ENCODE measurements at places on chromosomes 2 and 18.

- peak; percentile 22 for DNase-seq
Observed at GRCh38 chr18:74290794-74291471, 830 bp downstream of the CYB5A start.

DNA sequence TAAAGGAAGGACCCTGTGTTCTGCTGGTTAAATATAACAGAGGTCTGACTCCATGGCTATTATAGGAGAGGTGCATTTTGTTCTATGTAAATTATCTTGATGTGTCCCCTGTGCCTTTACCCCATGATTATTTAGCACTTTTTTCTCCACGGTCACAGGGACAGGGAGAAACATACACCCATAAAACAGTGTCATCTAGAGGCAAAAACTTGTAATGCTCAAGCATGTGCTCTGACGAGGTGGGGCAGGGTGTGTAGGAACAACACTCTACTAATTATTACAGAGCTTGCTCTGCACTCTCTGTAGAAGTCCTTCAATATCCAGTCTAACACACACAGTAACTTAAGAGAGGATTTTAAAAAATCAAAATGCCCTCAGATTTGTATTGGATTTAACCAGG lies 187.9 kb downstream of the NEDD4L start:
- no peak for DNase-seq

DNA sequence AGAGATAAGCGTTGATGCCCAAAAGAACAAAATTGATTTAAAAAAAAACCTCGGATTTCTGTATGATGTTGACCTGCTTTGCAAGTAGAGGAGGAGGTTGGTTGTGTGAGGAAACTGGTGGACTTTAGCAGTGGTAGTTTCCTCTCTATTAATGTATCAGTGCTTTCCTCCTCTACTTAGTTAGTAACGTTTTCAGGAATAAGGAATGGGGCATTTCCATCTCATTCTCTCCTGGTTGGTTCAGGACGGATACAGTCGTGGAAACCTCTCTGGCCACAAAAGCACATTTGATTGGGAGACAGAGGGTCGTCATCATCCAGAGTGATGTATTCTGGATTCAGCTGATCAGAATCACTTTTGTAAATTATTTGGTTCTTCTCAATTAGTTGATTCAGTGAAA lies 1.5 kb downstream of the FHOD3 start:
- no peak for DNase-seq

GRCh38 chr2:30978044-30978443 lies 160.2 kb downstream of the GALNT14 start:
- no peak for DNase-seq

DNA sequence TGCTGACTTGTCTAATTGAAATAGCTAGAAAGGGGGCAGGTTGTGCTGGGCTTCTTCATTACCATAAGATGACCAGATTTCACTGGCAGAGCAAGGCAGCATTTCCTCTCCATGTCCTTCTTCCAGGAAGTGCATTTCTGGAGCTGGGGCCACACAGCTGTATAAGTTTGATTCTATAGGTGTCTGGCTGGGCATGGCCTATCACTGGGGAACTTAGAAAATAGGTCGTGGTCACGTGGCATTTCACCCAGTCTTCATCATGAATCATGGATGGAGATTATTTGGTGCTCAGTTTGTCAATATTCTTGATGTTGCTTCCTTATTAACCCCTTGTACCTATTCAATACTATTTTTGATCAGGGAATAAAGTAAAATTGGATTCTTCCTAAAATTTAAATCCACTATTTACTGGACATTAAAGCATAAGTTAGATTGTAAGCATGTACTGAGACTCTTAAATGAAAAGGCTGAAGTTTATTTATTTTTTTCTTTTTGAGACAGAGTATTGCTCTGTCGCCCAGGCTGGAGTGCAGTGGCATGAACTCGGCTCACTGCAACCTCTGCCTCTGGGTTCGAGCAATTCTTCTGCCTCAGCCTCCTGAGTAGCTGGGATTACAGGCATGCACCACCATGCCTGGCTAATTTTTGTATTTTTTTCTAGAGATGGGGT lies 49.5 kb upstream of the TMEM87B start:
- no peak for DNase-seq

- peak; percentile 26 for DNase-seq
Observed at GRCh38 chr2:99088017-99088416, 53.5 kb upstream of the C2orf15 start.

GRCh38 chr18:43651057-43651456 lies 373.8 kb upstream of the SYT4 start:
- DNase-seq: no peak

GRCh38 chr2:72178551-72178950 lies 30.9 kb upstream of the CYP26B1 start:
- DNase-seq: no peak

DNA sequence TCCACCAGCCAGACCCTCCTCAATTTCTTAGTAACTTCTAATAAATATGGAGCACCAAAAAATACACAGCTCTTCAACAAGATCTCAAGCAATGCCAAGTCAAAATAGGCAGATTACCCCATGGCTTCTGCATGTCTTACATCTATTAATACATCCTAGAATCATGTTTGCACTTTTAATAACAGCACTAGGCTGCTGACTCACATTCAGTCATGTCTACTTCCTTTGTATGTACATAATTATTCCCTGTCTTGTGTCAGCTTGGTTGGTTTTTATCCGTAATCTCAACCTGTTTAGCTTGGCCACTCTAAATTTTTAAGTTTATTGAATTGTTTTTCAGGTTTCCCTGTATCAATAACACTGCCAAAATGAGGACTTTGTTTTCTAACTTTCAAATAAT lies 420.1 kb upstream of the ACVR2A start:
- no peak for DNase-seq

DNA sequence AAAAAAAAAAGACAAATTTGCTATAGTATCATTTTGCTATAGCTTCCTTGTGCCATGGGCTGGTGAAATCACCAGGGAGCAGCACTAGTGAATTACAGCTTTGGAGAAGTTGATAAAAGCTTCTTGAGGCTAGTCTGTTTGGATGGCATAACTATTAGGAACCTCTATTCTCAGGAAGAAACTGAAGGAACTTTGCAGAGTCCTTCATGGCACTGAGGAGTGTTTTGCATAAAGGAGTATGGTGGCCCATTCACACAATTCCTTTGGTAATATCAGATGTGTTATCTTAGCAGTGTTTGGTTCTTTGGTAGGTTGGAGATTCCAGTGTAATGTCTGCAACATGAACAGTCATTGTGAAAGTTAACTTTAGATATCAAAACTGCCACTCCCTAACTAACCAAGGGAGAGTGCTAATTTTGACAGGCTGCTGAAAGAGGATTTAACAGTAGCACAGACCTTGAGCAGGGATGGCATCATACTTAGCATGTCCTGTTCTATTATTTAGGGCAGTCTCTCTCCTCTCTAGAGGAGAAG lies 76.6 kb upstream of the ZFP36L2 start:
- DNase-seq: no peak

- DNase-seq: no peak
Observed at GRCh38 chr2:47645246-47645645, 137.7 kb upstream of the MSH6 start.

- no peak for DNase-seq
Observed at GRCh38 chr2:39781697-39782096, 2.6 kb upstream of the THUMPD2 start.

DNA sequence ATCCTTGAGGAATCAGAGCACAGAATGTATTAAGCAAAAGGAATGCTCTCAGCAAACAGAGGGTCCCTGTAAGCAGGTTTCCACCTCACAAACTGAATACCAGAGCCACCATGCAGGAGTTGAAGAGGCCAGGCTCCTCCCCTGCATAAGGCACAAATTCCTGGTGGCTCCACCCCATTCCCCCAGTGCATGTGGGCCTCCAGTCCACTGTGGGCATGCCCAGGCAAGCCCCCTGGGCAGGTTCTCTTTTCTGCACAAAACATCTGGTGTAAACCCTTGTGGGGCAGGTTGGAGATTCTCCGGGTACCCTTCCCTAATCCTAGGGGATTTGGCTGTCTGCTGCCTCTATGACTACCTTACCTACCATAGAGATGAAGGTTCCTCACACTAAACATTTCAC lies 166.5 kb downstream of the PTPRM start:
- DNase-seq: no peak

GRCh38 chr2:14944562-14945346 lies 312.2 kb downstream of the LRATD1 start:
- DNase-seq: no peak

GRCh38 chr2:212237350-212238095 lies 301.1 kb downstream of the ERBB4 start:
- no peak for DNase-seq

- no peak for DNase-seq
Observed at GRCh38 chr2:176566496-176566895, 297.3 kb downstream of the MTX2 start.

GRCh38 chr18:9038277-9038871 lies 64.1 kb upstream of the NDUFV2 start:
- DNase-seq: no peak

DNA sequence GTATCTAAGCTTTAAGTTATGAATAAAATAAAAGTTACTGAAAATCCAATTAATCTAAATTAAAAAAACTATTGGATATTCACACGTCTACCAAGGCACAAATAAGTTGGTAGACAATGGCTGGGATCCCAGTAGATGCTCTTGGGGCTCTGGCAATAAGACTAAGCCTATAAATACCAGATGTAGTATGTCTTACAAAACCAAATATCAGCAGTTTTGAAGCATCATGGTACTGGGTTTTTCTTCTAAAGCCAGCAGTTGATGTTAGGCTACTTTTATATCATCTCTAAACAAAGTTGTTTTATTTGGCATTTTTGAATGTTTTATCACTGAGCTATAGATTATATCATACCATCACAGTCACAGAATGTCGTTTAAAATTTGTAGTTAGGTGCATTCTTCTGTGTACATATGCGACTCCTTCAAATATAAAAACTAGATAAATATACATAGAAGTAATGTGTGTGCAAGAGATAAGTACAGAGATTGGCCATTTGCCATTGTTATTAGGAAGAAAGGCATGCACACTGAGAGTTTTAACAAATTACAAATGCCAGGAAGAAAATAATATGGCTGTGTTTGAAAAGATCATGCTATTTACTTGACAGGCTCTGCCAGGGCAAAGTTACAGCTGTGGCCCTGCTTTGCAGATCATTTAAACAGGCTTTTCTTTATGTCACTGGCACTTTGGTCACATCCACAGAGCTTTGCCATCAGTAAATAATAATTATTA lies 21.6 kb upstream of the TMEM17 start:
- DNase-seq: no peak

DNA sequence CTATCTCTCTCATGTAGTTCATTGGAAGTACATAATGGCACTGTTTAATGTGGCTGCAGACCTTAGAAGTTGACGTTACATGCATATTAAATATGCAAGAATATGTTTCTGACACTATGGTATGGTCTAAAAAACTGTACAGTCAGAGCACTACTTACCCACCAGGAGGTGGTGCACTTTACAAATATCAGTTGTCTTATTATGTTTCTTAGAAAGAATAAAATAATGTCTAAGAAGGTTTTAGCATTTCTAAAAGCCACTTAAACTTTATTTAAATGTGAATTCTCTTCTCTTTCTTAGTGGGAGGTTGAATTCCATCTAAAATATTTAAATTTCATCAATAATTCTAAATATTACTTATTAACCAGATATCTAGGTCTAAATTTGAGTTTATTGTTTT lies 4.3 kb downstream of the TMEFF2 start:
- no peak for DNase-seq

DNA sequence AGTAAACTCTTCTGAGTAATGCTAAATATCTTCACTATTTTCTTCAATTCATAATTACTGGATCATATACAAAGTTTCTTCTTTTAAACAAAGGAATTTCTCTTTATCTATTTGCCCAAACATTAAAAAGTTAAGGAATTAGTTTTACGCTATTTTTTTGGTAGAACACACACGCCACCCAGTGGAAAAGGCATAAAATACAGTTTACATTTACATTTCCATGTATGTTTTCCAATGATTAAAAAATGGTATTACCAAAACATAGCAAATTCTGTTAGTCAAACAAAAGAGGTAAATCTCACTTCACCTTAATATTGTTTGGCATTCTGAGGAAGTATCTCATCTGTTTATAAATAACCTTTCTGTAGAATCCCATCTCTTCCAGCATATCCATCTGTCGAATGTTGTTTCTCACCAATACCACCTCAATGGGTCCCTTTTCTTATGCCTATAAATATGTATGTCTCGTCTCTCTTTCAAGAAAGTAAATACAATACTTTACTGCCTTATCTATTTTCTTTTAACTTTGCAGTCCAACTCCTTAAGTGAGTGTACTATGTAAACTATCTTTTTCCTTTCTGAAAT lies 7.2 kb downstream of the BOLL start:
- DNase-seq: peak; percentile 56

GRCh38 chr2:61478086-61478485 lies 7.2 kb upstream of the USP34 start:
- DNase-seq: no peak

DNA sequence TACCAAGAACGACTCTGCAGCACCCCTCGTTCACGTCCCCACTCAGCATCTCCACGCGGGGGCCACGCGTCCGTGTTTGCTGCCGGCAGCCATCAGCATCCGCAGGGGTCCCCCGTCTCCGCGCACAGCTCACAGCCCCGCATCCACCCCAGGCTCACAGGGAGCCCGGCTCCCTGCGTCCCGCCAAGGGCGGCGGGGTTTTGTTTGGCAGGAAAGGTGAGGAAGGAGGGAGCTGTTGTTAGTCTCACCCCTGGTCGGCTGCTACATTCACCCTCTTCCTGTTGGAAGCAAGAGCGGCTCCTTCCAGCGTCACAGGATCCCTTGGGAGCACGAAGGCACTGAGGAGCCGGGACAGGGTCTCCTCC lies 131.0 kb upstream of the CTDP1 start:
- DNase-seq: no peak

- DNase-seq: no peak
Observed at GRCh38 chr2:189609423-189609816, 28.8 kb upstream of the SLC40A1 start.

GRCh38 chr2:60560734-60561644 lies 7.5 kb upstream of the BCL11A start:
- DNase-seq: peak; percentile 40

GRCh38 chr2:39517102-39517436 lies 80.0 kb upstream of the MAP4K3 start:
- DNase-seq: no peak

DNA sequence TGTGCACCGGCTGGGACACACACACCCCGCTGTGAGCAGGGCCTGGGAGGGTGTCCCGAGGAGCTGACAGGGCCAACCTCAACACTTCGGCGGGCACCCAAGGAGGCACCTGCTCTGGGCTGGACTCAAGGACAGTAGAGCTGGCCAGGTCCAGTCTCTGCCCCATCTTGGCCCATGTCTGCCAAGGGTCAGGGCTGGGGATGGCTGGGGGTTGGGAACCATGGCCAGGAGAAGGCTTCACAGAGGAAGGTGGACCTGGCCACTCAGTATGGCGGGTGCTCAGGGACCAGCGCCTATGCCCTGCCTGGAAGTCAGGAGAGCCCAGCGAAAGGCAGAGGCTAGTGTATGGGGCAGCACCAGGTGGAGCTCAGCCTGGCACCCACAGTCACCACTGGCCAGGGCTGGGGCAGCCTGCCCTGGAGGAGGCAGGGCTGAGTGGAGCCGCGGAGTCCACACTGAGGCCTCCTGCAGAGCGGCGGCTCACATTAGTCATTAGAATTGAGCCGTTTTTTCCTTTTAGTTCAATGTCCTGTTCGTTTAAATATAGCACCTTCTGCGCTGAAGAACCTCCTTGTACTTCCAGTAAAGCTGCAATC lies 4.2 kb downstream of the ERFE start:
- DNase-seq: no peak
